ENCODE measurements at places on chromosomes 7 and 10.

- DNase-seq: no peak
Observed at GRCh38 chr7:94149789-94150545, 145.8 kb upstream of the BET1 start.

DNA sequence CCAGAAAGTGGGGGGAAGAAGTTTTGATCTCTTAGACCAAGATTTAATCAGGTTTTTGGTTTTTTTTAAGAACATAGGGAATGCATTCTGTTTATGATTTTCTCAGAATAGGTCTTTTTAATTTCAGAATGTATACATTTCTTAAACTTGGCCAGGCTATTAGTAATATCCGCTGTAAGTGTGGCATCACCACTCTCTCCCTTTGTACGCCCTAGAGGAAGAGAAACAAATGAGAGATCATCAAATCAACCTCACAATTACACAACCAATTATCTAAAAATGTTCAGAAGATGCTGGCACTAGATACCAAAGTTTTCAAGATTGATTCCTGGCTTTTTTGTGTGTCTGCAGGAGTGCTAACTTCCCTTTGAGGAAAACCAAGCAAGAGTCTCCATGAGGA is 70.0 kb downstream of the KLF6 start:
- no peak for DNase-seq

- no peak for DNase-seq
Observed at GRCh38 chr10:6292741-6293151, 90.0 kb downstream of the PFKFB3 start.

DNA sequence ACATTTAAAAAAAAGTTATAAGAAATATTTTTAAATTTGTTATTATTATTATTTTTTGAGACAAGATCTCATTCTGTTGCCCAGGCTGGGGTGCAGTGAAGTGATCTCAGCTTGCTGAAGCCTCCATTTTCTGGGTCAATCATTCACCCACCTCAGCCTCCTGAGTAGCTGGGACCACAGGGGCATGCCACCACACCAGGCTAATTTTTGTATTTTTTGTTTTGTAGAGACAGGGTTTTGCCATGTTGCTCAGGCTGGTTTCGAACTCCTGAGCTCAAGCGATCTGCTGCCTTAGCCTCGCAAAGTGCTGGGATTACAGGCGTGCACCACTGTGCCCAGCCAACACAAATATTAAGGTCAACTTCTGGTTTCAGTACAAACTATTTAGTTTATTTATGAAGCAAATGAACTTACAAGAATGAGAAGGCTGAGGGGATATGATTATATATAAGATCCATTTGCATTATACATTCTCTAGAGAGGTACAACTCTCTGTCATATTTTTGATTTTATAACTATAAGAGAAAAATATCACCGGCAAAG is 45.9 kb upstream of the FAM133B start:
- DNase-seq: no peak

DNA sequence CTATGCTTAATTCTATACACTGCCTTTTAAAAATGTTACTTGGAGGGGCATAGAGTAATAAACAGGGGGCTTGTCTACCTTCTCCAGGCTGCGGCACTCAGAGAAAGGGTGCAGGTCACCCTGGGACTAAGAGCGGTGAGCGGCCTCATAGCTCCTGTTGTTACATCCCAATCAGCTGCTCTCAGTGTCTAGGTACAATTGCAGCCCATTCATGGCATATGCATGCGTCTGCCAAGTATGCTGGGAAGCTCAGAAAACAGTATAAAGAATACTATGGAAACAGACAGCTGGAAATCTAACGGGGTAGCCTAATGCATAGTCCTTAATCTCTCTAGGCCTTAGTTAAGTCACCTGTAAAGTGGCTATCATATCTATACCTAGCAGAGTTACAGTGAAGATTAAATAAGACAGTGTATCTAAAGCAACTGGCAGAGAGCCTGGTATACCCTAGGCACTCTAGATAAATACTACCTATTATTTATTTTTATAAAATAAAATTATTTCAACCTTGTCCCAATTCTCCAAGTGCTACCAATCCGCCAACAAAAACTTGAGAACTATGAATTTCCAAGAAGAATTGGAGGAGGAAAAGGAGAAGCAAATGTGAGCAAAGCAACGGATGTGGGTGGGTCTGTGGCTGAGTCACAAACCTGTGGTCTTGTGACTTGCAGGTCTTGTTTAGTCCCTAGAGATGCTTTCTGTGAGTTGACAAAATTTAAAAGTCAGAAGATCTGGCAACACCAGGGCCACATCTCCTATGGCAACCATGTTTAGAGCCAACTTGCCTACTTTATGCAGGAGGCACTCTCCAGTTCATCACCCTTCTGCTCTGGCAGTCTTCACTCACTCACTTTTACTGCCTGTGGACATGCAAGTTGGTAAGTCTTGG is 183.0 kb downstream of the RAPGEF5 start:
- DNase-seq: no peak

- DNase-seq: no peak
Observed at GRCh38 chr10:112744181-112745096, 205.6 kb upstream of the TCF7L2 start.

- no peak for DNase-seq
Observed at GRCh38 chr7:101733713-101734475, 83.5 kb upstream of the CUX1 start.

GRCh38 chr10:43069579-43069978 is 7.3 kb upstream of the RET start:
- DNase-seq: no peak

DNA sequence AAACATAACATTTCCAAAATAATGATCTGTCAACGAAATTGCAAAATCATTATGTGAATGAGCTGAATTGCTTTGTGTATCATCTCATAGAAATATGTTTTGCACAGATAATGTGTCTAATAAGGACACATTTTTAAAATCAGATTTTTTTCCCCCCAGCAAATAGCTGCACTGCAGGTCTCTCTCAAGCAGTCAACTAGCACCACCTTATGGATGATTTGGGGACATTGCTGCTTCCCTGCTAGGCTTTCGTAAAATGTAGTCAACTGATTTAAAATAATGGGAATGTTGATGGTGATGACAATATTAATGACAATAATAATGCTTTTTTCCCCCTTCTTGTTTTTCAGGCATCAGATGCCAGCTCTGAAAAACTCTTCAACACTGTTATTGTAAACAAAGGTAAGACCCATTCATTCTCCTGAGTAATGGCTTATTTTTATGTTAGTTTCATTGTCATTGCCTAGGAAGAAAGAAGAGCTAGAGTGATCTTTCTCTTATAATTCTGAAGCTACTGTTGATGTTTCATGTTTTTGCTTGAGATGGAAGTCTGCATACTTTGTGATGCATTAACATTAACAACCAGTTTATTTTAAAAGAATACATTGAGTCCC is 433.6 kb upstream of the GALNT17 start:
- DNase-seq: no peak

DNA sequence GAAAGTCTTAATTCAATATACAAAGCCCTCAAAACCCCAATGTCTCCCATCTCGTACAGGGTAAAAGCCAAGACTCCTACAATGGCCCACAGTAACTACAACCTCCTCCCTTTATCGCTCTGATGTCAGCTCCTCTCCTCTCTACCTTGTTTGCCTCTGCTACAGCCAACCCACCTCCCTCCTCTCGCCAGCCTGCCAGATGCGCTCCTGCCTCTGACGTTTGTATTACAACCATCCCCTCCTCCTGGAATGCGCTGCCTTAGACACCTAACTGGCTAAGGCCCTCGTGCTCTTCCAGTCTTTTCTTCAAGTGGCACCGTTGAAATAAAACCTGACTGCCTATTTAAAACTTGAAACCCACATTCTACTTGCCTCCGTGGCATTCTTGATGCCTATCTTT is 115.3 kb upstream of the MYO3A start:
- DNase-seq: no peak

GRCh38 chr10:82020999-82021398 is 146.0 kb downstream of the NRG3 start:
- no peak for DNase-seq

- DNase-seq: no peak
Observed at GRCh38 chr7:132732321-132732865, 156.1 kb upstream of the PLXNA4 start.

DNA sequence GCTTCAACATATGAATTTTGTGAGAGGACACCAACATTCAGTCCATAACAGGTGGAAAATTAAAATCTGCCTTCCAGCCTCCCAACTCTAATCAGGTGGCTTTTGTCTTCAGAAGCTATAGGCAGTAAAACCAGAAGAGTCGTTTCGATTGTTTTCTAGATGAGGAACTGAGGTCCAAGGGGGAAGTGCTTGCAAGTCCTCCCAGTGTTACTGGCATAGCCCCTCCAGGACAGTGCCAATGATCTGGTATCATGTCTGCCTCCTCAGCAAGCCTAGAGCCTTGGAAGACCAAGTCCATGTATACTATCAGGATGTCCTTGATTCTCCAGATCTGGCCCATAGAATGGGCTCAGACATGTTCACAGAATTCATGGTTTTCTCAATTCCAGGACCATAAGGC is 16.9 kb downstream of the CYP26A1 start:
- no peak for DNase-seq

DNA sequence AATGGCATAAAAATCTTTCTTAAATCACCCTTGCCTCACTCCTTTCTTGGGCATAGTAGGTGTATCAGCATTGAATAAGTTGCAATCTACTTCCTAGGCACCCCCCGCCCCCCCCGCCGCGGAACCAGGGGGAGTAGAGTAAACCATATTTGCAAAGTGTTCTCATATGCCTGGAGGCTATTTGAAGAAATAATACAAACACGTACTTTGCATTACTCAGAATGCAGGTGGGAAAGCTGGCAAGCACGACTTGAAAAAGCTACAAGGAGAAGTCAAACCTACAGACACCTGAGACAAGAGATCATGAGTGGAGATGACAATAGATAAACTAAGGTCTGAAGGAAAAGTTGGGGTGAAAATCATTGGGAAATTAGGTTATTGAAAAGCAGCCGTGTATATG is 65.6 kb downstream of the POM121L12 start:
- no peak for DNase-seq

DNA sequence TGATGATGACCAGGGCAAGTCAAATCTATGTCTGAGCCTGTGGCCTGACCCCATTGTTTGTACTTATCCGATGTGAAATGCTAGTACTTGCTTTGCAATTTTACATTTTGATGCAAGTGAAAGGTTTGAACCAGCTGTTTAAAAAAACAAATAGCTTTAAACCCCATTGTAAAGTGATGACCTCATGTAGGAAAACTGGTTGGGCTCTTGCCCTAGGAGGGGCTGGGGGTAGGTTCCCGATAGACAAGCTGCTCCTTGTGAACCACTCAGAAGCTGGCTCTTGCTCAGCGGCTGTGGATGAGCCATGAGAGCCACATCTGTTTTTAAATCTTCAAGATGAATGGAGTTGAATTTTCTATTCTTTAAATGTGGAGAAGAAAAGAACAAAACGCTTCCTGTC is 185.3 kb downstream of the WDR11 start:
- no peak for DNase-seq

DNA sequence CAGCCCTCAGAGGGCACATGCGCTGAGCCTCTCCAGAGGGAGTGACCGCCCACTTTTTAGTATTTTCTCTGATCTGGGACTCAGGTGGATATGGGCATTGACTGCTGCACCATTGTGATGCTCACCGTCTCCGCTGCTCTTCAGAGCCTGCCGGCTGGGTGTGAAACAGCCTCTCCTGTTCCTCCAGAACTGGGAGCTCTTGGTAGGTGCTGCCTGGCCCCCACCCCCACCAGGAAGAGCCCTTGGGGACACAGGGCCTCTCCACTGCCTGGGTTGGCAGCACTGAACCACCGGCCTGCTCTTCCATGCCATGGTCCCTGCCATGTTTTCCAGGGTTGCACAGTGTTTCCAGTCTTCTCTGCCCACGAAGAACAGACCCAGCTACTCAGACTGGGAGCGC is 36.3 kb downstream of the ARHGAP22 start:
- no peak for DNase-seq

GRCh38 chr10:48475943-48476278 is 129.0 kb downstream of the ARHGAP22 start:
- DNase-seq: no peak

DNA sequence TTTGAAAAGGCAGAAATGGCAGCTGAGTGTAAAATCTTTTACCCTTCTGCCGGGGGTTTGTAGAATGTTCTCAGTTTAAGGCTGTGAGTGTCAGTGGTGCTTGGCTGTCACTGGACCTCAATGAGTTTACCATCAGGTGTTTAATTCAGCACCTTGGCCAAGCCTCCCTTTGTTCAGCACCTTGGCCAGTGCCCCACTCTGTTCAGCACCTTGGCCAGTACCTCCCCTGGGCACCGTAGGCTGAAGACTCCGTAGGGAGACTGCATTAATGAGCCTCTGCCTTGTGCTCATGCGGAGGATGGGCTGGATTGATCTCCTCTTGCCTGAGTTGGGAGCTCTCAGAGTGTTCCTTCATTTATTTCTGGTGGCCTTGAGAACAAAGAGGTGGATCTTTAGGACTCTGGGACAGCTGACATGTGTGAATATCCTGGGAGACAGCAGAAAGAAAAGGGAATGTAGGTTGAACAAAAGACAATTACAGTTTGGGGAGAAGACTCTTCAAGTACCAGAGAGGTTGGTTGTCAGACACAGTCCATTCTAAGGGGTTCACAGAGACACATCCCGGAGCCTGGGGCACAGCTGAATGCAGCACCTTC is 1.6 kb downstream of the FAM24A start:
- DNase-seq: no peak

DNA sequence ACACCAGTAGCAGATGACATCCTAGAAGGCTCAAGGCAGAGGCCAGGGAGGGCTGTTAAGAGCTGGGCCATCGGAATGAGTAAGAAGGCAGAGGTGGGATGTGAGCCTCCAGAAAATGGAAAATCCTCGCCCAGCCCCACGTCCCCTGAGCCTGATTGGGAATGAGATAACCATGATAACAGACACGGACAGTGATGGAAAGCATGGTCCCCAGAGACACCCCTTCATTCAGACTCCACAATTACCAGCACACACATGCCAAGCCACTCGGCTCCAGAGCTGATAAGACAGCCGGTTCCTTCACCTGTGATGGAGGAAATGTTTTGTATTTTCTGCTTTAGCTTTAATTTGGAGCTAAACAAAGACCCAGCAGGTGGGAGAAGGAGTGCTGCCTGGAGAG is 106.0 kb downstream of the GRID1 start:
- DNase-seq: no peak

DNA sequence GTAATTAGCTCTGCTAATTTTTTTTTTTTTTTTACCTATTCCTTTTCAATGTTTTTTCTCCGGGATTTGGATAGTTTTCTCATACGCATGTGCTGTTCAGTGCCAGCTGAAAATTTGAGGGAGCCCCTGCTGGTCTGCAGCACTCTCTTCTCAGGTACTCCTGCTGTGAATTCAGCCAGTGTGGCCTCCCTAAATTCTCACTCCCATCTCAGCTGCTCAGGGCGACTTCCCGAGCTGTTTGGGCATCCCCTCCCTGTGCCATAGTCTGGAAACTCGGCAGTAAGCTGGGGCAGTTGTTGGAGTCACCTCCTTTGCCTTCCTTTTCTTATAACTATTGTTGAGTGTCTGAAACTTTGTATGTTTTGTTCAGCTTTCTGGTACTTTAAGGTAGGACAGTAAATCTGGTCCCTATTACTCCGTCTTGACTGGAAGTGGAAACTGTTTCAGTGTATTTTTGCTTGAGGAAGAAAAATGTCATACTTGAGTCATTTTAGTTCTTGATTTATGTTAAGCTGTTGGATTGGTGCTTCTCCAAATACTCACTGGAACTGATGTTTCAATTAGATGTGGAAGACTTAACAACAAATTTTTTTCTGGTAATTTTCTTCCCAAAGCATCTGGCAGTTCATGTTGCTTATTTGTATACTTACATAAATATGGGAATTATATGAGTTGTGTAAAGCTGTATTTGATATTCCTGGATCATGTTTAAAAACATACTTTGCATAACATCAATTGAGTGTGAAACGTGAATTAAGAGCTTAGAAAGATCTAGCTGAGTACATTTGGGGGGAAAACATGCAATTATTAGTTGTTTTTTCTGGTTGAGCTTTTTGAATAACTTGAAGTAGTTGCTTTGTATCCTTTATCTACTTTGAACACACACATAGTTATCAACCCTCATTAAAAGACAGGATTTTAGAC is 33.7 kb downstream of the MINPP1 start:
- DNase-seq: no peak
